ENCODE measurements at places on chromosomes 5 and 9.

DNA sequence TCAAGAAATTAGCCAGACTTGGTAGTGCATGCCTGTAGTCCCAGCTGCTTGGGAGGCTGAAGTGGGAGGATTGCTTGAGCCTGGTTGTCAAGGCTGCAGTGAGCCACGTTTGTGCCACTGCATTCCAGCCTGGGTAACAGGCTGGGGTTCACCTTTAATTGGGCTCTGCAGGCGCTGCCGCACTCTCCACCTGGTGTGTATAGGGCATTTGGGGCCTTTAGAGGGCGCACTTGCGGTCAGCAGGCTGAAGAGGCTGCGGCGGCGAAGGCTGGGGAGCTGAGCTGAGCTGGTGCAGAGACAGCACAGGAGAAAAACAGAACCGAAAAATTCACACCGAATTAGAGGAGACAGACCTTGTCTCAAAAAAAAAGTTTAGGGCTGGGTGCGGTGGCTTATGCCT, 31.2 kb downstream of the CDK7 start:
- no peak for DNase-seq

GRCh38 chr5:113375480-113376060, 59.2 kb downstream of the TSSK1B start:
- no peak for DNase-seq

GRCh38 chr5:119453040-119453373, 710 bp downstream of the HSD17B4 start:
- DNase-seq: no peak

- DNase-seq: no peak
Observed at GRCh38 chr9:133252301-133253020, 22.5 kb downstream of the ABO start.

DNA sequence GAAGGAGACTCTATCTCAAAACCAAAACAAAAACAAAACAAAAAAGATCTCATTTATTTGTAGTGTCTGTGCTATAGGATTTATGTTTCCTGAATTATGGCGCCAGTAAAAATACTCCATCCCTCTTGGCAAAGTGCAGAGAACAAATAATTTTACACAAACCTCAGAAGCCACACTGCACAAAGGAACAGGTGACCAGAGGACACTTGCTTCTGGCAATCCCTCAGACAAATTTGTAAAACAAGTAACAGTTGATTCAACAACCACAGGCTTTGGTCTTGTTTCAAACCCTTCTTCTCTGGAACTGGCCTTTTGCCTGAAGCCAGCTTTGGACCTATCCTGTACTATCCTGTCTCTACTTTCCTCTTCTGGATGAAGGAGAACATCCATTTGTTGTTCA, 502.1 kb downstream of the DMAC1 start:
- no peak for DNase-seq

GRCh38 chr5:63141591-63141990, 563.0 kb downstream of the LRRC70 start:
- DNase-seq: no peak

DNA sequence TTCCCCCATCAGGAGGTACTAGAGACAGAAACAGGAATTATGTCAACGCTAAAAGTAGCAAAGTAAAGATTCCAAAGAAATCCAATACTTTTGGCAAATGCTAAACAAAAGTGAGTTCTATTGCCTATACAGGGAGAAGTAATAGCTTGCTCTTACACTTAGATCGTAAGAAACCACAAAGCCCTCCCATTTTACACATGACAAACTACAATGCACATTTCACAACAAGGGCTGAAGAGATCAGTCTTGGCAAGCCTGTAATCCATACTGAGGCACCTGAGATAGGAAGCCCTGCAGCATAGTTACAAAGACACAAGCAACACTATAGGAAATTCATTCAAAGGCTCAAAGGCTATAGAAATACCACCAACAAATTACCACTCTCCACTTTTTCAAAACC, 7.7 kb downstream of the HNRNPK start:
- DNase-seq: no peak

GRCh38 chr9:68672625-68673024, 32.4 kb upstream of the PIP5K1B start:
- DNase-seq: no peak

GRCh38 chr5:33291216-33292000, 149.4 kb upstream of the TARS1 start:
- no peak for DNase-seq

DNA sequence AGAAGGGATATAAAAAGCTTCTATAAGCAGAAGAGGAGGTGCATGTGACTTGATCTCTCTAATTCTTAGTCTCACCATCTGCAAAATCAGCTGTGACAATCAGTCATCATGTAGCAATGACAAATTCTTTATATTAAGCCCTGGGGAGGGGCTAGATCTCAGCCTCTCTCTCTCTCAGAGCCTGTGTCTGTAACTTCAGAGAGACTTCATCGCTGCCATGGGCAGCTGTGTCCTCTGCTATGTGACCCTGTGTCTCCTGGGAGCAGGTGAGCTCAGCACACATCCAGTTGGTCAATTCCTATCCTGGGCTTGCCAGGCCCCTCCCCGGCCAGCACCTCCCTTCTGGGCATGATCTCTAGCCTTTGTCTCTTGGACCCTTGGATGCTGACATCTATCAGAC, 109.6 kb downstream of the ANKRD18B start:
- DNase-seq: no peak

GRCh38 chr9:128809036-128809599, 9.2 kb upstream of the ENDOG start:
- DNase-seq: no peak

- no peak for DNase-seq
Observed at GRCh38 chr9:6598249-6598725, 47.2 kb downstream of the GLDC start.

DNA sequence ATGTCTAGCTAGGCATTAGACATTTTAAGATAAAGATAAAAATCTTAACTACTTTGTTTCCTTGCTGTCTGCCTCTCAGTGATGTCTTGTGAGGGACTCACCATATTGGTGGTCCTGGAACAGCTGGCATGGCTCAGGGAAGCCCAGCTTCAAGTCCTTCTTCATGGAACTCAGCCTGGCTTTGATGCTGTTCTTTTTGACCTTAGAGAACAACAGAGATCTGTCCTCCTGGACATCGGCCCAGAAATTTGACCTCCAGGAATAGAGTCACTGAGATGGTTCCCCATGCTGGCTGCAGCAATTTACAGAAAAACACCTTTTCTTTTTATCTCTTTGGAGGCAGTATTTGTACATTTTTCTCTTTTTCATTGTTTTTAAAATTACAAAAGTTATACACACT, 235.5 kb upstream of the WWC1 start:
- DNase-seq: no peak

DNA sequence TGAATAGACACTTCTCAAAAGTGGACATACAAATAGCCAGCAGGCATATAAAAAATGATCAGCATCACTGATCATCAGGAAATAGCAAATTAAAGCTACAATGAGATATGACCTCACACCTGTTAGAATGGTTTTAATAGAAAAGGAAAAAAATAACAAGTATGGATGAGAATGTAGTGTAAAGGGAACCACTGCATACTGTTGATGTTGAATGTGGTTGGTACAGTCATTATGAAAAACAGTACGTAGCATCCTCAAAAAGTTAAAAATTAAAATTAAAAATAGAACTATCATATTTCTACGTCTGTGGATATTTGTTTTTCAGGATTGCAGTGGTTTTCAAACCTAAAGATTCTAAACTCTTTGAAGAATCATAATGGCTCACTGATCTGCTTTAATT, 215.1 kb upstream of the NREP start:
- no peak for DNase-seq

DNA sequence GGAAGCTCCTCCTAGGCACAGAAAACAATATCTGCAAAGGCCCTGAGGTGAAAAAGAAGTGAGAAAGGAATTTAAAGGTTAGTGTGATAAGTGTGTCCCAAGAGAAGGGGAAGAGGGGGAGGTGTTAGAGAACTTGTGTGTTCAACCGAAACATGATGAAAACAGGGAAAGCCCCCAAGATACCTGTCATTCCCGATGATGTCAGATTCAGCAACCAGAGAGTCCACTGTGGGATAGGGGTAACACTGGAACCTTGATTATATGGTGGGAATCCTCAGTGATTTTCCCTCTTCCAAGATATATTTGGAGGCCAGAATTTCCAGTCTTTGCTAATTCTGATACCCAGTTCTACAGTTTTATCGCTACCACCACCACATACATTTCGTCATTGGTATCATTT, 15.5 kb upstream of the BNC2 start:
- DNase-seq: peak; percentile 14

DNA sequence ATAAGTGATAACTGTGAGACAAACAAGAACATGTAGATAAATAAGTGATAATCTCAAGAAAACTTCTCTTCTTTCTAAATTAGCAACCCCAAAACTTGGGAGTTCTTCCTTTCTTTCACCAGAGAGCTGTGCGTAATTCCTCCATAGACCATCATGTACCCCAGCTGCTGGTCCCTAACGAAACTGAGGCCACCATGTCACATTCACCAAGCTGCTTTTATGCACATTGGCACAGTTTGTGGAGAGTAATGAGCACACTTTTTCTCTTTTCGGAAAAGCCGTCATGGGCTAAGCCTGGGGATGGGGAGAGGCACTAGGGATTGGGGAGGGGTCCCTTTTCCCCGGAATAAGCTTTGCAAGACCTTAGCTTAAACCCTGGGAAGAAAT, 561.4 kb downstream of the BNC2 start:
- no peak for DNase-seq

- no peak for DNase-seq
Observed at GRCh38 chr5:63050916-63051315, 472.3 kb downstream of the LRRC70 start.

- no peak for DNase-seq
Observed at GRCh38 chr5:168929656-168930055, 350.5 kb upstream of the PANK3 start.

GRCh38 chr5:385321-385720, 57.7 kb upstream of the EXOC3 start:
- no peak for DNase-seq

GRCh38 chr5:78985116-78985724, at the start of gene ARSB:
Gene ARSB (minus strand): TSS chr5:78985310. CDS start chr5:78985248, 62 bp downstream.
- DNase-seq: no peak

DNA sequence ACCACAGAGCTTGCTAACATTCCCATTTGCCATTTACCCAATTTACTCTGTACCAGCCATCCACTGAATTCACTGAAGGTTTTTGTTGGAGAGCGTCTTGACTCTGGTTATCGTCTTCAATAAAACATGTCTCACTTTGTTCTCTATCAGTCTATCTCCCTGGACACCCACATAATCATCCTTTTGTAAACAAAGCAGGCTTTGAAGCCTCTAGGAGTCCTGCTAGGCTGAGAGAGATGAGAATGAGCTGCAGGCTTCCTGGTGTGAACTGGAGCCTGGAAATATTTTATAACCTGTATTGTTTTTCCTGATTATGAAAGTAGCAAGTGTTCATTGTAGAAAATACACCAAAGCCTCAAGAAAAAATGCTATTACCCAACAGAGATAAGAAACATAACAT, 140.6 kb upstream of the ZNF366 start:
- DNase-seq: no peak

DNA sequence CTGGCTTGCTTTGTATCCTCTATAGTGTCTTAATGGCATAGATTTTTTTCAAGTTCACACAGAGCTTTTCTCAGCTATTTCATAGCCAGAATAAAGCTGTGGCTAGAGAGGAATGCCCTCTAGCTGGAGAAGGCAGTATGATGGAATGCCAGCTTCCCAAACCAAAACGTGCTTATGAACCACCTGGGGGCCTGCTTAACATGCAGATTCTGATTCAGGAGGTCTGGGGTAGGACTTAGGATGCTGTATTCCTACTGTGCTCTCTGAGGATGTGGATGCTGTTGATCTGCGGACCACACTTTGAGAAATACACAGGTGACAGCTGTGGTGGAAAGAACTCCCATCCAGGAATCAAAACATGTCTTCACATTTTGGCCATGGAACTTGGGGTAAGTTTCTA, 49.9 kb upstream of the DPYSL3 start:
- DNase-seq: peak; percentile 7

DNA sequence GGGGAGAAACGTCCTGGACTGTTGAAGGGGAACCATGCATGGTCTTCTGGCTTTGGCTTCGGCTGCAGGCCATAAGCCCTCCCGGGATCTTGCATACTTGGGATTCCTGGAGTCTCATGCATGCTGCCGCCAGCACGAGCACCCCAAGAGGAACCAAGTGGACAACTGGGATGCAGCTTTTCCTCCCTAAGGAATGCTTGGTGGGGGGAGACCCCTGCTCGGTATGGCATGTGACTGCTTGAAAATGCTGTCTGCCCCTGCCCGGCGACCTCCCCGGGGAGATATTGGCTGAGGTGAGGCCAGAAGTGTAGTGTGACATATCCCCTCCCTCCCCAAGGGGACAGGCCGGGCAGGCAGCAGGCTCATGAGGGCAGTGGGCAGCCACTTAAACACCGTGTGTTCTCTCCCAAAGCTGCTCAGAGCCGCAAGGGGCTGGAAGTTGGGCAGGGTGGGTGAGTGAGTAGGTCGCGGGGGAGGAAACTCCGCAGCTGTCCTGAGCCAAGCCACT, 15.7 kb downstream of the TMEM171 start:
- peak; percentile 29 for DNase-seq

DNA sequence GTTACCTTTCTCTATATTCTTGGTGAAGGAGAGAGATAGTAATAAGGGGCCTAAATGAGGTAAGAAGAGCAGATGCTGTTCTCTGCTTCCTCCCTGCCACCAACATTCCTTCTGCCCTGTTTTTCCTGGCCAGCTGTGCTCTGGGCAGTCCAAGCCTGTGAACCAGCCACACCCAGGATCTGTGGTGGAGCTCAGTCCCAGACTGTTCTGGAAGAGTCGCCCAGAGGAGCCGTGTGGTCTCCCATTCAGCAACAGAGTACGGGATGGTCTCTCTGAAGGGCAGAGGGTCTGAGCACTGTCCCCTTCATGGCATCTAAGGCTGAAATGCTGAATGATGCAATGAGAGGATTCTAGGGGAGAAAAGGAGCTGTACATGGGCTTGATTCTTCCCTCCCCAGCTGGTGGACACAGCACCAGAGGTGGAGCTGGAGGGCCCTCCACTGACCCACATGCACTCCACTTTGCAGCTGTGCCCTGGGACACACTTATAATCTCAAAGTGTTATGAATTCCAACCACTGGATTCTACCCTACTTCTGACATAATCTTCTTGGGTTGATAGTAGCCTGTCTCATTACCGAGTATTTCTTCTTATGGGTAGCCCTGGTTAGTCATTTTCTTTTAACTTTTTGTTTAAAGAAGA, 70.8 kb upstream of the RPS23 start:
- DNase-seq: no peak

DNA sequence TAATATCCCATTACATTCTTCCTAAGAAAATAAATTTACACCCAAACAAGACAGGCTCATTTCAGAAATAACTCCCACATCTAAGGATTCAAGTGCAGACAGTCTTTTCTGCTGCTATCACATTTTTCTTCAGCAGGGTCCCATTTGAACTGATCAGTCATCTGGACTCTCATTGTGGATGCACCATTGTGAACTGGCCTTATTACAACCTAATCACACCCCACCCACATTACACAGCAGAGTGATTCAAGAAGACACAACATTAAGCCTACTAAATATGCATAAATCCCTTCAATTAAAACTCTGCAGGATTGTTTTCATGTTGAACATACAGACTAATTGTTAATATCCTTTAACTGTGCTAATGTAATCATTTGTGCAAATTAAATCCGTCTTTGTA, 146.2 kb downstream of the CDH12 start:
- no peak for DNase-seq

All from kidney glomerular epithelial cell (primary cell).